Myocyte (in vitro differentiated cells): ENCODE measurements at places on chromosomes 16 and 17. TPM values are rescaled to one million over a fixed set of nuclear protein-coding genes. Genes with fewer than 3 reads are reported as not detected.

- DNase-seq = peak; percentile 27
Observed at GRCh38 chr16:25210758-25211157, 6.0 kb upstream of the AQP8 start.

GRCh38 chr17:78872486-78872885 is 30.5 kb downstream of the CEP295NL start:
- no peak for DNase-seq

GRCh38 chr17:42642336-42642735 is 16.7 kb upstream of the TUBG2 start:
- DNase-seq = no peak

- peak; percentile 67 for DNase-seq
Observed at GRCh38 chr17:44115585-44116415, 7.6 kb downstream of the HDAC5 start.

DNA sequence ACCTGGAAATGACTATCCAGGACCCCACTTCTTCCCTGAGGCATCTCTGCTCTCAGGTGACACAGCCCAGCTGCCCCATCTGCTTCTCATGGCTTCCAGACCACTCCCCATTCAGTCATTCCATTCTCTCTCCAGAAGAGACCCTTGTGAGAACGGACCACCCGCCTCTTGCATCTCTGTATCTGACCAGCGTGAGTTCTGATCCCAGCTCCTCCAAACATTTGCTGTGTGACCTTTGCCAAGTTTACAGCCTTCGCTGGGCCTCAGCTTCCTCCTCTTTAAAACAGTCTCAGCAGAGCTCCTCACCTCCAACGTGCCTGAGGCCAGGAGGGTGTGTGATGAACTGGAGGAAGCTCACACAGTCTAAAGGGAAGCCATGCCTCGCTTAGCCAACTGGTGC is 39.6 kb downstream of the C16orf82 start:
- no peak for DNase-seq

DNA sequence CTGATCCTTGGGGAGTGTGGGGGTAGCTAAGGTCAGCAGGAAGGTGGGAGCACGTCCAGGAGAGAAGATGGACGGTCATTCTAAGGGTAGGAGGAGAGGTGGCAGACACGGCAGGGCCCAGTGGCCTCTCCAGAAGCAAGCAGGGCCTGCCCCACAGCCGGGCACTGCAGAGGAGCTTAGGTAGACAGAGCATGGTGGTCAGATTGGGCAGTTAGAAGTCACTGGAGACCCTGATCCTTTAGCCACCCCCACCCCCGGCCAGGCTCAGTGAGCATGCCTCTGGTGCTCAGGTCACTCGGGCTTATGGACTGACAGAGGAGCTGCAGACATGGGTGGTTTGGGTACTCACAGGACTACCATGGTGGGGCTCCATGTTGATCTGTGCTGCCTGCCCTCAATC is 26.3 kb downstream of the NLRP1 start:
- DNase-seq = no peak

GRCh38 chr17:78592991-78593329 is 15.8 kb upstream of the DNAH17 start:
- DNase-seq = no peak

- no peak for DNase-seq
Observed at GRCh38 chr17:47813512-47814031, 8.0 kb downstream of the OSBPL7 start.

GRCh38 chr16:72635104-72635503 is 412.8 kb downstream of the ZFHX3 start:
- DNase-seq = no peak

- no peak for DNase-seq
Observed at GRCh38 chr16:80746231-80746630, 58.2 kb downstream of the CDYL2 start.

DNA sequence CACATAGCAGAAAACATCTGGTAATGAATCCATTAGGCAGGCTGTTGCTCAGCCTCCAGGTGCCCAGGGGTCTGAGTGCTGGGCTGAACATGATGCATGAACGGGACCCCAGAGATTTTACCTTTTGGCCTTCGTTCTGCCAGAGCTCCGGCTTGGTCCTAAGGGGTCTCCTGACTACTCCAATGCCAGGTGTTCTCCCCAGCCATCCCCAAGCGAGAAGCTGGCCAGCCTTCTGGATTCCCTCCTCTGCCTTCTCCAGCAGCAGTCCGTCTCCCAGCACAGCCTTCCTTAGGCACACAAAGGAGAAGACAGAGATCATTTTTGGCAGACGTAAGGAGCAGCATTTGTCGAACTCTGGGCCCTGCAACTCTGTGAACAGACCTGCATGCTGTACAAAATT is 109.4 kb downstream of the RBFOX1 start:
- DNase-seq = no peak

- no peak for DNase-seq
Observed at GRCh38 chr17:63474174-63474573, 2.7 kb upstream of the ACE start.

- DNase-seq = no peak
Observed at GRCh38 chr17:42653179-42654124, 5.6 kb upstream of the TUBG2 start.

GRCh38 chr17:1542316-1542715 is 20.3 kb downstream of the PITPNA start:
- no peak for DNase-seq

GRCh38 chr17:78026381-78026780 is 67.9 kb downstream of the TNRC6C start:
- DNase-seq = no peak

GRCh38 chr17:61000911-61001310 is 323.3 kb downstream of the BCAS3 start:
- DNase-seq = peak; percentile 44

- DNase-seq = no peak
Observed at GRCh38 chr16:69371564-69371963, 14.2 kb downstream of the TERF2 start.

DNA sequence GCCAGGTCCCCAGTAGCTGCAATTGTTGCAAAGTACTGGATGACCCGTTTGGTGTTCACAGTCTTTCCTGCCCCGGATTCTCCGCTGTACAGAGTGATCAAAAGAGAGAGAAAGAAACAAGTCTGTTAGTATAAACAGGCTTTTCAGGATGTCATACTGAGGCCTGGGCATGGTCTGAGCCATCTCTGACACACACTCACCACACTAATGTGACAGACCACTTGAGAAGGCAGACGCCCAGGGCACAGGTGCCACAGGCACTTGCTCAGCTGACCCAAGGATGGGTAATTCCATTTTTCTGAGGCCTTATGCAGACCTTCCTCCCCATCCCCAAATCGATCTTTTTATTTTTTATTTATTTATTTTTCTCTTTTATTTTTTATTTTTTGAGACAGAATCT is 7.5 kb downstream of the MYH3 start:
- DNase-seq = peak; percentile 74

- peak; percentile 84 for DNase-seq
Observed at GRCh38 chr16:72501739-72502593, 330.0 kb upstream of the PMFBP1 start.

DNA sequence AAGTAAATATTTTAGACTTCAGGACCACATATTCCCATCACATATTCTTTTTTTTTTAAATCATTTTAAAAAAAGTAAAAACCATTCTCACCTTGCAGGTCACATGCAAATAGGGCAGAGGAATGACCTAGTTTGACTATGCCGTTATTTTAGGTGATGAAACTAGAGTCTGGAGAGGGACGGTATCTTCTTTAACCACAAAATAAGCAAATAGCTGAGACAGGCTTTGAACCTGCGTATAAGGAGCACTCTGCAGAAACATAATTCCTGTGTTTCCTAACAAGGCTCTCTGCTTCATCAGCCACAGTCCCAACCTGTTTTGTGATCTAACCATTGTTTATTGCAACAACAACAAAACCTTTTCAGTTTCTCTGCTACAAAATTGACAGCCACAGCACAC is 121.5 kb downstream of the PCTP start:
- DNase-seq = no peak

DNA sequence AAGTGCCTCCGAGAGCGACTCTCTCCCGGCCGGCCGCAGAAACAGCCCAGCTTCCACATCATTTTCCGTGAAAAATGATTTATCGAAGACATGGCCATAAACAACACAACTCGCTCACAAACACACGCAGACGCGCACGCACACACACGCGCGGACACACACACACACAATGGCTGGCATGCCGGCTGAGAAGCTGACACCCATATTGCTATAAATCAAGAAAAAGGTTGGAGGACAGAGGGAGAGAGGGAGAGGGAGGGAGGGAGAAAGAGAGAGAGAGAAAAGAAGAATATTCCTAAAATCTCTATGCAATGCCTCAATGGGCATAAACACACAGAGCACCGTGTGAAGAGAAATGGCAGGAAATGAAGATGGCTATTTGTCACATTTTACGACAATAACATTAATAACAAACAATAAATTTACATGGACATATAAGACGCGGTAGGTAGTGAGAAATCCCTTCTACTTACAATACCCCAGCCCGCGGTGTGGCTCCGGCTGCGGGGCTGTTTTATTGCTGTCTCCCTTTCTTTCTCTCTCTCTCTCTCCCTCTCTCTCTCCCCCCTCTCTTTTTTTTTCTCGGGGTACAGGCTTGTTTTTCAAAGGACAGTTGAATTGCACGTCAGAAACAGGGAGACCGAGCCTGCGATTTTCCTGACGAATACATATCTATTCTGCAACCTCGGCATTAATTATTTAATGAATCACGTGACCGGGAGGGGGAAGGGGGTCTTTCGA is 9.5 kb downstream of the HOXB4 start:
- no peak for DNase-seq

- DNase-seq = peak; percentile 42
Observed at GRCh38 chr16:2194852-2195321, 1.5 kb downstream of the CASKIN1 start.

DNA sequence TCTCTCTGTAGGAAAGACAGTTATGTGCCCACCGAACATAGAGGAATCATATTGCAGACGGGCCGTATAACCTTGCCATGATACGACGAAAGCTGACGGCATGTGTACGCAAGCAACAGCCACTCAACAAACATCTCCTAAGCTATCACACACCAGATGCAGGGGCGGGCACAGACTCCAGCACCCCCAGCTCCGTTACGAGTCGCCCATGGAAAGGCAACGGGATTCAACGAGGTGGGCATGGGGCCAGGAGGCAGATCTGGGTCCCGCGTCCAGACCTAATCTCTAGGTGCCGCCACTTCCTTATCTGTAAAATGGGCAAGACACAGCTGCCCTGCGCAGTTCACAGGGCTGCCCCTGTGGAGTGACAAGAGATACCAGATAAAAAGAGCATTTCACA is 35.6 kb downstream of the ABR start:
- DNase-seq = no peak

DNA sequence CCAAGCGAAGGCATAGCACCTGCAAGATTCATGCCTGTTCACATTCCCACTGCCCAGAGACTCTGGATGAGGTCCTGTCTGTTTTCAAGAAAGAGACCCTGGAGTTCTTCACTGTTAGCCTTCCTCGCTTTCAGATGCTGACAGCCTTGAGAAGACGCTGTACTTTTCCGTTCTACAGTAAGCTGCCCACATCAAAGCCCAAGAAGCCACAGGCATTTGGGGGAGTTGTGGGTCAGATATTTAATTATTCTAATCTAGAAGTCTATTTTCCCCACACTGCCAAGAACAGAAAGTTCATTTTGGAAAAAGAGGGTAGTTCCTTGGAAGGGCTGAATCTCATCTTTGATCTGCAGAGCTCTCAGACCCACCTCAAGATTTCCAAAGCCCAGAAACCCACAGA is 127.9 kb downstream of the AXIN2 start:
- no peak for DNase-seq

- no peak for DNase-seq
Observed at GRCh38 chr17:78016852-78017251, 58.3 kb downstream of the TNRC6C start.

SLFN5 gene
- 34.2 and 36.0 TPM in 2 replicates for total RNA-seq

TMEM101 gene
- 36.8 and 40.6 TPM in 2 replicates for total RNA-seq

KRTAP4-6 gene
- total RNA-seq = not detected in 2 replicates

NPIPB13 gene
- total RNA-seq = 1.7 and 2.4 TPM in 2 replicates

SARM1 gene
- 8.6 and 13.9 TPM in 2 replicates for total RNA-seq

FBXO39 gene
- total RNA-seq = not detected in 2 replicates

PRSS21 gene
- not detected in 2 replicates for total RNA-seq

CCL3 gene
- 1.5 TPM in 1 of 2 replicates, not detected in the other for total RNA-seq

KRT40 gene
- total RNA-seq = not detected in 2 replicates

SLC38A8 gene
- total RNA-seq = not detected in 2 replicates

ITGAE gene
- total RNA-seq = 23.1 and 26.4 TPM in 2 replicates

EVPLL gene
- total RNA-seq = not detected in 2 replicates

NOTUM gene
- total RNA-seq = 0.53 and 1.2 TPM in 2 replicates
